Heart right ventricle (tissue), 16 donors: ENCODE measurements at places on chromosomes 16 and 17. TPM values are rescaled to one million over a fixed set of nuclear protein-coding genes. Genes with fewer than 3 reads are reported as not detected.

DNA sequence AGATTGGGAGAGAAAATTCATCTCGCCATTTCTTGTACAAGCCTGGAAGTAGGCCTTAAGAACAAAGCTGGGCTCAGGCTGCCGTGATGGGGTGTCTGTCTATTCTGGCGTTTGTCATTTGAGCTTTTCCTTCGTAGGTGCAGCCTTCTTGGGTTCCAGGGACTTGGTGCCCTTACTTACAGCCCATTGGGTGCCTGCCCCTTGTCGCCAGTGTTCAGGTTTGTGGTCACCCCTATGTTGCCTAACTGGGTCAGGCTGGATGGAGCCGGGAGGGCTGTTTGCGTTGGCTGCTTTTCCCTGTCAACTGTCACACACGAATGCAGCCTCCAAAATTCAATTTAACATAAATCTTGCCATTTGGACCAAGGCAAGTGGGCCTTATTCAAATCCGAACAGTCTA, 23.7 kb upstream of the MED9 start:
- no peak for DNase-seq

DNA sequence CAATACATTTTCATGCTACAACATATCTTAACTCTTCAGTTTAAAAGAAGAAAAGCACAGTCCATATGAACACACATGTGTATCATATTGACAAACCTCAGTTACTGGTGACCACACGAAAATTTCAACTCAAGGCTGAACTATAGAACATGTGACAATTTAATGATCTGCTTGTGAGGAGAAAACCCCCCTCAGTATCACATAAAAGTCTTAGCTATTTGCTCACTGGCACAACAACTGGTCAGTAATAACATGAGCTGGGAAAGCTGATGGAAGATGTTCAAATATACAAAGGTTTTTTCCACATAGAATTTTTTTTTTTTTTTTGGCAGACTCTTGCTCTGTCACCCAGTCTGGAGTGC, 19.5 kb downstream of the ZNF652 start:
- DNase-seq, result no peak

GRCh38 chr16:10850478-10850850, 26.5 kb upstream of the CIITA start:
- DNase-seq, result no peak

- DNase-seq, result no peak
These were observed 12.7 kb downstream of the SCGB1C2 start for GRCh38 chr17:149897-150584.

DNA sequence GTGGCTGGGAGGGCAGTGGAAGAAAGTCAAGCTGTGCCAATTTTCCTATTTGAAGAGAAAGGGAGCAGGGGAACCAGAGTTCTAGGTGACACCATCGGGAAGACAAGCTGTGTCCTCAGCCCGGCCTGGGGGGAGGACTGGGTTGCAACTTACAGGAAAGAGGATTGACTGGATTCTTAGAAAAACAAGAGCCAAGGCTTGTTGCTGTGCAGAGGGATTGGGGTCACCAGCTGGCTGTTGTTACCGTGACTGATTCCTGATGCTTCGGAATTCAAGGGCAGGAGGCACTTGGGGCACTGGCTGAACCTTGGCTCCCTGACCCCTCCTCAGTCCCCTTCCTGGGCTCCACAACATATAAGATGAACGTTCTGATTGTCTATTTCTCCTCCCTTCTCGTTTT, 16.8 kb upstream of the MMP2 start:
- no peak for DNase-seq

SSTR5 gene
- polyA plus RNA-seq, result 1.4 TPM

DNA sequence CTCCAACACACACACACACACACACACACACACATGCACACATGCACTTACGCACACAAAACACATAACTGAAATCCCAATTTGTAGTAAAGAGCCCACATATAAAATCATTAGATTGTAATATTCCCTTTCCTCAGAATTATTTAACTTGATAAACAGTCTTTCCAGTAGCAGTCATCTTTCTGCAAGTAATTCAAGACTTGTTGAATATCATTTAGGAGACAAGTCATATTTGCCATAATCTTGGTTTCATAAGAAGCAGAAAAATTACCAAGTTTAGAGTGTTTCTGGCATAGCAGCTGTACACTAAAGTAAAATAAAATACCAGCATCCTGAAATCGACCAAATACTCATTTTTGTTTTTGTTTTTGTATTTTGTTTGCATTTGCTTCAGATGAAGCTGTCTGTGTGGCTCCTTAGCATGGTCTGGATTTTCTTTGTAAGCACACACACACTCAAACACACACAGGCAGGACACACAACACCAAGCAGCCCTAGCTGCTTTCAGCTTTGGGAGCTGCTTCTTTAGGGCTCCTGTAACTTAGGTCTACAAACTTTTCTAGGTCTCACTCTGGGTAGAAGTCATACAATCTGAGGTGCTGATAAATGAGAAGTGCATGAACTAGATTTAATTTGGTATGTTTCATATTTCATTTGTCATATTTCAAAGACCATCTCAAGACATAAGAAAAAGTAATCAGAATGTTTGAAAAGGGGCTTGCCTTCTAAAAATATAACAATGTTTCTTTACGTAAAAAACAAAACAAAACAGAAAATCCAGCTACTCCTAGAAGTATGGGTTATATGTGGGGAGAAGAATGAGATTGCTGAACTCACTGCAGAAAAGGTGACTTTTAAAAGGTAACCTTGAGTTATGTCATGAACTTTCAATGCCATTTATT, 3.0 kb downstream of the SALL1 start:
- no peak for DNase-seq

KRTAP9-2 gene
- not detected for polyA plus RNA-seq

DNA sequence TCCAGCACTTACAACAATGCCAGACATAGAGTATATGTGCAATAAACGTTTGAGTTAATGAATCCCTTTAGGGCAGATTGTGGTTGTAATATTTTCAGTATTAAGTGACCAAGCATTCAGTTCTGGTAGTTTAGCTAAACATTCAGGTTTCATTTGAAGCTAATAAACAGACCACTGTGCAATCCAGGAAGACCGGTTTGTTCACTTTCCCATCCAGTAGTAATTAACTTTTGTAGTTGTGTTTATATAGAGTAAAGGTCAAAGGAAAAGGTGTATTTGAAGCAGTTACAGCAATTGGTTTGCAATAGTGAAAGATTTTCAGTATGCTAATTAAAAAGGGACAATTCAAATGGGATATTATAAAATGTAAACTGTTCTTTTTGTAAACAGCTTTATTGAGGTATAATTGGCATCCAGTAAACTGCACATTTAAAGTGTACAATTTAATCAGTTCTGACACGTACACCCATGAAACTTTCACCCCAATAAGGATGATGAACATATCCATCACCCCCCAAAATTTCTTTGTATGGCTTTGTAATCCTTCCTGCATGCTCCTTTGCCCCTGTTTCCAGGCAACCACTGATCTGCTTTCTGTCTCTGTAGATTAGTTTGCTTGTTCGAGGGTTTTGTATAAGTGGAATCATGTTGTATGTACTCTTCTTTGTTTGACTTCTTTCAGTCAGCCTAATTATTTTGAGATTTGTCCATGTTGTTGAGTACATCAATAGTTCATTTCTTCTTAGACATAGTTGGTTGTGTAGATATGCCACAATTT, 26.3 kb downstream of the MRTFB start:
- DNase-seq, result no peak

- no peak for DNase-seq
These were observed 17.8 kb downstream of the RGS9 start for GRCh38 chr17:65154770-65155589.

MMP15 gene
- polyA plus RNA-seq, result 31.4 TPM

- no peak for DNase-seq
These were observed 392 bp downstream of the ZNF213 start for GRCh38 chr16:3135126-3135715.

BEAN1 gene
- 5.6 TPM for polyA plus RNA-seq

PRAC1 gene
- not detected for polyA plus RNA-seq

- no peak for DNase-seq
These were observed 15.7 kb upstream of the TMEM101 start for GRCh38 chr17:44030482-44030881.

DNA sequence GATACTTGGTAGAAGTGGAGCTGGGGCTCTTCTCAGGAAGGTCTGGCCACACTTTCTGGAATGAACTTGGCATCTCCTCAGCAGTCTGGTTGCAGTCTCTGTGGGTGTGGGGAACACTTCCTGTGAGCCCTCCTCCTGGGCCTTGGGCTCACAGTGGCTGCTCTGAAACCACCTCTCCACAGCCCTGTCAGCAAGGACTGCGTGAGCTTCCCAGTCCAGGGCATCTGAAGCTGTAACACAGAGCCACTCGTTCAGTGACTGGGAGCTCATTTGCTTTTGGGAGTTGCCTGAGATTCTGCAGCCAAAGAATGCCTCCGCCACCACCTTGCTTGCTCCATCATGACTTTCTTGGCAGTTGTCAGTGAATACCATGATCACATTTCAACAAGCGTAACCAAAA, 60.0 kb downstream of the CLEC16A start:
- no peak for DNase-seq

- no peak for DNase-seq
These were observed 7.5 kb downstream of the DCAKD start for GRCh38 chr17:45043813-45044540.

GRCh38 chr17:17532991-17533390, 36.8 kb upstream of the RASD1 start:
- no peak for DNase-seq

- no peak for DNase-seq
These were observed 32.5 kb downstream of the IST1 start for GRCh38 chr16:71927787-71928186.

DNA sequence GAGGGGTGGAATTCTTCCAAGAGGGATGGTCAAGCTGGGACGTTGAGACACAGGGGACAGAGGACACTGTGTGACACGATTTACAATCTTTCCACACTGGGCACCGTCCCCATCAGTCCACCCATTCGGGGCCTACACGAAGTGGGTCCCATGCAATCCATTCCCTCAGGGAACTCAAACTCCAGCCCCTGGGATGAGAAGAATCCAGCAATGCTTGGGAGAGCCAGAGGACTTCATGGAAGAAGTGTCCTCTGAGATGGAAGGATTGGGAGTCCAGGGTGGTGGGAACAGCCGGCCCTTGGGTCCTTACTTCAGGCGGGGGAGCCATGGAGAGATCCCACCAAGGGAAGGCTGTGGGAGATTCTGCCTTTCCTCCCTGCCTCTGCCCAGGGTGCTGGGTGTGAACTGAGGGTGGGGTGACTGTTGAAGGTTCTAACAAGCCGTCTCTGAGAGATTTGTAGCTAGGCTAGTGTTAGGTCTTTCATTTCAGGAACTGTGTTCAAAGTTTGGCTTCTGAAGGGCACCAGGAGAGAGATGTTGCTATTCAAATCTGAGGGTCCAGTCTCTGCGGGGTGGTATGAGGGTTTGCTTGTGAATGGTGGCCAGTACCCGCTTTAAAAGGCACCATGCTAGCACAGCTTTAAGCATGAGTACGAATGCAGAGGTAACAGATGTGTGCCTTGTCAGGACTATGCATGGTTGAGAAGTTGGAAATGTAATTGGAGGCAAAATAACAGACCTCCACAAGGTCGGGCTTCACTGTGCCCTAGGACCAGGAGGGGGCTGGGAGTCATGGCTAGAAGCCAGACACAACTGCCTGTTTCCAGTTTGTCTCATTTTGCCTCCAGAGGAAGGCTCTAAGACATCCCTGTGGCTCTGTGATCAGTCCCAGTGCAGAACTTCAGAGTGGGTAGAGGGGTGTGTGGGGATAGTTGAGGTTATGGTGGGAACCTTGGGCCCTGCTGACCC, 1.9 kb downstream of the ATP1B2 start:
- no peak for DNase-seq

HBA2 gene
- polyA plus RNA-seq, result 84.6 TPM

DNA sequence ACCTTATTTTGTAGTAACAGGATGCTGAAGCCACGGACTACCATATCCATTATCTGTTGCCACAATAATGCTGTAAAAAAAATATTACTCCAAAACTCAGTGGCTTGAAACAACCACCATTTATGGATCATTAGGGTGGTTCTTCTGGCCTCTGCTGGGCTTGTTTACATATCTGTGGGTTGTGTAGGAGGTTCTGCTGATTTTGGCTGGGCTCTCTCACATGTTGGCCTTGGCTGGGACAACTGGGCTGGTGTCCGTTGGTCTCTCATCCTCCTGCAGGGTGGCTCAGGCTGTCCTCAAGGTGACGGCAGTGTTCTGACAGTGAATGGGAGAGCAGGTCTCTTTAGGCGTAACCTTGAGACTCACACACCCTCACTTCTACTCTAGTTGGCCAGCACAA, 76.0 kb downstream of the GPR139 start:
- DNase-seq, result no peak

PLA2G10 gene
- polyA plus RNA-seq, result 0.03 TPM

HASPIN gene
- polyA plus RNA-seq, result 0.29 TPM
